ENCODE measurements at places on chromosomes 2 and 18.
A peak's percentile ranks its signal among the peaks of the same experiment; 100 is the strongest.

- no peak for DNase-seq
Measured at GRCh38 chr2:110993557-110994231, 127.0 kb upstream of the BCL2L11 start.

DNA sequence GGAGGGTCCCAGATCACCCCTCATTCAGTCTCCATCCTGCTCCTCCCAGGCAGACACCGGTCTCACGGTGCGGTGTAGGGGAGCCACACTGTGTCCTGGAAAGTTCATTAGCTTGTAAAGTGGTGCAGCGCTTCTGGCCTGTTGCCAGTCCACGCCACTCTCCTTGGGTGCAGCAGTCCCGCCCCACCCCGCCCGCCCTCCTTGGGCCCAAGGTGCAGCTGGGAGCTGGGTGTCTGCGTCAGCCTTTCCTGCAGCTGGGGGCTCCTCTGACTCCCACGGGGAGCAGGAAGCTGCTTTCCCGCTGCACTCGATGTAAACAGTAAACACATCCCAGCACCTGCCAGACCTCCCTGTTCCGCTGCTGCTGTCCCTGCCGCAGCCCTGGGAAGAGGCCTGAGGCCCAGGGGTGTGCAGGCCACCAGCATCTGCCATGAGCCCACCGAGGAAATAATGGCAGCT, 53.8 kb upstream of the ASB18 start:
- DNase-seq, result no peak

DNA sequence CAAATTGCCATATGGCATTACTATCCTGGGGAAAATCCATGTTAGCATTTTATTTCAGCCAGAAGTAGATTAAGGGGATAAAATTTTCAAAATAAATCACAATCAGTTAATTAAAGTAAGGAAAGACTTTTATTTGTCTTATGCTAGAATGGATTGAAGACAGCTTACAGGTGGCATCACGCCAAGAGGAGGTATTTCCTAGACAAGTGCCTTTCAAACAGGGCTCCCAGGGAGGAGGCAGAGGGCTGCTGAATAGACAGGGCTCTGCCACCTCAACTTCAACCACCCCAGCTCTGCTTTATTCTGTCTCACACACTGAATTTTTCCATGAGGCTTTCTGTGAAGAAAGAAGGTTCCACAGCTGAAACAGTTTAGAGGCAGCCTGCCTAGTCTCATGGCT, 12.2 kb downstream of the CCDC68 start:
- DNase-seq, result no peak

DNA sequence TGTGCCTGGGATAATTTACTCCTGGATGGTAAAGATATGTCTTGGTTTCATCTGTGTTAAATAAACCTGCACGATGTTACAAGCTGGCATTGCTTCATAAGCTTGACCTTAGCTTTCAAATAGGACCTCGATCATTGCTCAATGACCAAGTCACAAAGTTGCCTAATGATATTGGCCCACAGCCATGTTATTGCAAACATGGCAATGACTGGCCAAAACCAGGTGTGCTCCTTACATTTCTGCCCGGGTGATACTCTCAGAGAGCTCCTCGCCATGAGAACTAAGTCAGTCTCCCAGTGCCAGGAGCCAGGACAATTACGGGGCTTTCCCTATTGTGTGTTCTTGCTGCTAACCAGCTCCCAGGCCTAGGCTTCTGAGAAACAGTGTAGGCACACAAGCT, 72.5 kb upstream of the CYP1B1 start:
- DNase-seq, result no peak

GRCh38 chr2:147182260-147182659, 662.6 kb upstream of the ACVR2A start:
- peak; percentile 49 for DNase-seq

GRCh38 chr2:12884713-12885282, 168.1 kb downstream of the TRIB2 start:
- no peak for DNase-seq

GRCh38 chr18:37243741-37244140, 321.9 kb downstream of the CELF4 start:
- DNase-seq, result no peak

DNA sequence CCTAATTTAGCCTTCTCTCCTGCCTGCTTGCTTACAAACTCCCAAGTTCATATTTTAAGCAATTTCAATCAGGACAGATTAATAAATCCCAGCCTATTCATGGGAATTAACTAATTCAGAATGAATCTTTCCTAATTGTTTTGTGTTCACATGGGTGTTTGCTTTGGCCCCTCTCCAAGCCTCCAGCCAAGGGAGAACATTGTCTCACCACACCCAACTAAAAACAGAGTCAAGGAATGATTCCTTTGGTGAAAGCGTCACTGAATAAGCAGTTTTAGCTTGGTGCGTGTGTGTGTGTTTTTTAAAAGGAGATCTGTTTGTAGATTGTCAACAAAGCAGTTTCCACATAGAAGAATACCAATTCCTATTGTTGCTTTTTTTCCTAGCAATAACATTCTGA, 43.0 kb upstream of the DSG1 start:
- DNase-seq, result no peak
